Mammary epithelial cell (primary cell): ENCODE measurements at places on chromosomes 4 and X. TPM values are rescaled to one million over a fixed set of nuclear protein-coding genes. Genes with fewer than 3 reads are reported as not detected.

Gene MAOA
- total RNA-seq, result 30.3 and 38.6 TPM in 2 replicates

Gene NAT8L
- total RNA-seq, result 0.14 and 0.21 TPM in 2 replicates

Gene TLR6
- 3.2 and 5.8 TPM in 2 replicates for total RNA-seq

Gene ALAS2
- total RNA-seq, result not detected

Gene EMCN
- not detected in 2 replicates for total RNA-seq

Gene GAGE12E
- not detected for total RNA-seq

Gene PF4V1
- total RNA-seq, result not detected

Gene NOX1
- not detected in 2 replicates for total RNA-seq

Gene CLDN34
- 0.52 TPM in 1 of 2 replicates, not detected in the other for total RNA-seq

Gene CDKL5
- 10.1 and 10.9 TPM in 2 replicates for total RNA-seq

Gene TEX11
- total RNA-seq, result not detected in 2 replicates

Gene SPP1
- 1.3 TPM in 1 of 2 replicates, not detected in the other for total RNA-seq

Gene UGT2B7
- total RNA-seq, result not detected in 2 replicates

Gene PTPN13
- total RNA-seq, result 60.3 TPM

Gene NPY1R
- total RNA-seq, result not detected in 2 replicates

Gene CLDN22
- not detected in 2 replicates for total RNA-seq

Gene GRPR
- total RNA-seq, result 0.14 TPM in 1 of 2 replicates, not detected in the other

Gene CYTL1
- total RNA-seq, result not detected

Gene BGN
- total RNA-seq, result 13.5 TPM

Gene SRPX2
- total RNA-seq, result 4.0 TPM
